ENCODE measurements at places on chromosomes 2 and 18.

GRCh38 chr2:223475901-223476300, 126.3 kb downstream of the SCG2 start:
- H3K27me3 ChIP-seq, result no peaks in the 10 kb centered on the region
- no peak for DNase-seq
- no peak overlapping the region for H3K4me3 ChIP-seq
- no peak overlapping the region for H3K27ac ChIP-seq
- H3K4me1 ChIP-seq, result no peaks in the 10 kb centered on the region
- H3K36me3 ChIP-seq, result no peaks in the 10 kb centered on the region

GRCh38 chr2:154696810-154697417, 1.6 kb upstream of the KCNJ3 start:
- H3K27ac ChIP-seq, result no peak overlapping the region
- H3K27me3 ChIP-seq, result peaks cover 28% of the 10 kb centered on the region
- DNase-seq, result no peak
- H3K4me1 ChIP-seq, result no peaks in the 10 kb centered on the region
- H3K36me3 ChIP-seq, result no peaks in the 10 kb centered on the region

DNA sequence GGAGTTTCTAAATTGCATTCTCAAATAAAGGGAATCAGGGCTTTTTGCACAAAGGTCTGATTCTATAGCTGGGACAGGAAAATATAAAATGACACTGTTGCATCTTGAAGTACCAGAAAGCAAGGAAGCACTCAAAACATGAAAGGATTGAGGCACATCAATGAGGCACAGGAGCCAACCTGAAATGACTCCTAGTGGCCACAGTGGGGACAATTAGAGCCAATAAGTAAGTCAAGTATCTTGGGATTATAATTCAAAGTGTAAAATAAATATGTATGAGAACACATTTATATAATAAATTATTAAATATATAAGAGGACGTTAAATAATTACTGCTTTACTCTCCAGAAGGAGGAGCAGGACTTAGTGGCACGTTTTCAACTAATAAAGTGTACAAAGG, 1259.5 kb upstream of the CDH2 start:
- H3K27ac ChIP-seq, result no peak overlapping the region
- no peak for DNase-seq

DNA sequence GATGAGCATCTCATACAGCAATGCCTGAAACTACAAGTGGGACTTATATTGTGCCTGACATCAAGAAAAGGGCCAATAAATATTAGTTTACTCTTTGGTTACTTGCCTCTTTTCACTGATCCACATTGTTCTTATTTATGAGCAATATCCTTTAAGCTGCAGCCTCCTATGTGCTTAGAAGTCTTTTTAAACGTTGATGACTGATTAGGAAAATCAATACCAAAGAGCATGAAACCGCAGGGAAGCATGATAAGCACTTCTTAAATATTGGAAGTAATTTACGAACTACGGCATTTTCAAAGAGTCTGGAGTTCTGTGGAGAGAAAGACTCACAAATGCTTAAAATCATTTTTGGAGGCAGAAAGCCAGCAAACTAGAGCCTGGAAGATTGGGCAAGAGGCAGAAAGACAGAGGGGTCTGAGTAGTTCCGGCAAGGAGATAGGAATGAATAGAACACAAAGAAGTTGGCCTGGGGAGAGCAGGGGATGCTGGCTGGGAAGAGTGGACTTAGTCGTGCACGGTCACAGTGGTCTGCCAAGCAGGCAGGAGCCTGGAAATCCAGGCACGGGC, 122.6 kb upstream of the NOSTRIN start:
- no peak for DNase-seq
- no peak overlapping the region for H3K4me3 ChIP-seq
- H3K4me1 ChIP-seq, result no peaks in the 10 kb centered on the region

DNA sequence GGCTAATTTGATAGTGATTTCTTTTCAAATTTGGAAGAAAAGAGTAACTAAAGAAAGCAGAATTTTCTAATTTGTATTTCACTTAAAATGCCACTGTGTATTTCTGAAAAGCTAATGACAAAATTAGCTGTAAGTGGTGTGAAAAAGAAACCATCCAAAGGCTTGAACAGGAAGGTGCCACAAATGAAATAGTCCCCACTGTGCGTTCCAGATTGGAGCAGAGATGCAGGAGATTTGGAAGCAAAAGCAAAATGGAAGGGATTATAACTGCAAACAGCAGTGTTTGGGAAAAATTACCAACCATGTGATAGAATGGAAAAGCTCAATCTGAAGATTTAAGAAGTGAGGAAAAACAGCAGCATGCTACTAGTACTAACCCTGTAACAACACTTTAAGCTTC, 498.7 kb downstream of the SUCLG1 start:
- H3K4me3 ChIP-seq, result no peak overlapping the region
- H3K27me3 ChIP-seq, result no peaks in the 10 kb centered on the region
- no peak overlapping the region for H3K27ac ChIP-seq

GRCh38 chr2:95115418-95115817, 6.2 kb downstream of the MRPS5 start:
- DNase-seq, result peak; percentile 53
- H3K36me3 ChIP-seq, result peaks cover 68% of the 10 kb centered on the region
- H3K4me3 ChIP-seq, result no peak overlapping the region
- peaks cover 22% of the 10 kb centered on the region for H3K4me1 ChIP-seq
- no peaks in the 10 kb centered on the region for H3K27me3 ChIP-seq

- H3K4me1 ChIP-seq, result no peaks in the 10 kb centered on the region
- no peak overlapping the region for H3K27ac ChIP-seq
- no peak for DNase-seq
- no peaks in the 10 kb centered on the region for H3K36me3 ChIP-seq
- no peak overlapping the region for H3K4me3 ChIP-seq
These were observed 326.4 kb downstream of the THSD7B start for GRCh38 chr2:137091704-137092103.
